SJCRH30 (cell line): ENCODE measurements at places on chromosomes 13 and 19.

- DNase-seq, result peak; percentile 61
- no peaks in the 10 kb centered on the region for H3K4me1 ChIP-seq
These were observed at the start of gene ZSCAN1 for GRCh38 chr19:58033741-58034476. Gene ZSCAN1 (plus strand): TSS chr19:58034025. CDS start chr19:58037837, 3,812 bp downstream.

DNA sequence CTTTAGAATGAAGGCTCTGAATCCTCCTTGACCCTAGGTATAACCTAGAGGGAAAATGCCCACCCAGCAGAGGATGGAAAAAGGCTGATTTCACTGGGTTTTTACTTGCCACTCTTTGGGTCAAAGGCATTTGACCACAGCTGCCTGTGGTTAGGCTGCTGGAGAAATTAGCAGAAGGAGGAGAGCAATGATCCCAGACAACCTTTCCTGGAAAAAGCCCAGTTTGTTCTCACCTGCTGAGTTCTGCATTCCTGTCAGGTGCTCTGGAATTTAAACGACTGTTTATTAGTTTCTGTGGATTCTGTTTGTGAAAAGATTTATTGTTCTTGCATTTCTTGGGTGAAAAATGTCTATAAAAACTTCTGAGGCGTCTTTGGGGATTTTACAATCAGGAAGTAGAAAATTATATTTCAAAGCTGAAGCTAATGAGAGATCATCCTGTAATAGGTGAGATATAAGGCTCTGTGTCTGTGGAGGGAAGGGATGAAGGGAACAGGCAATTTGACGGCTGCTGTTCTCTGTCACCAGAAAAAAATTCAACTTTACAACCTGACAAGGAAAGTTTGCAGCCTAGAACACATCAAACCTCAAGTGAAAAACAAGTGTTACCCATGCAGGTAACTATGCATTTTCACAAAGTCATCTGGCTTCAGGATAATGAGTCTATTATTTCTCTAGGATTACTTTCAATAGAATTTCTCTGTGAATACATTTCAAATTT, 519.7 kb downstream of the DIAPH3 start:
- no peak overlapping the region for H3K4me3 ChIP-seq
- H3K27ac ChIP-seq, result no peak overlapping the region
- no peaks in the 10 kb centered on the region for H3K36me3 ChIP-seq
- peak; percentile 17 for DNase-seq

DNA sequence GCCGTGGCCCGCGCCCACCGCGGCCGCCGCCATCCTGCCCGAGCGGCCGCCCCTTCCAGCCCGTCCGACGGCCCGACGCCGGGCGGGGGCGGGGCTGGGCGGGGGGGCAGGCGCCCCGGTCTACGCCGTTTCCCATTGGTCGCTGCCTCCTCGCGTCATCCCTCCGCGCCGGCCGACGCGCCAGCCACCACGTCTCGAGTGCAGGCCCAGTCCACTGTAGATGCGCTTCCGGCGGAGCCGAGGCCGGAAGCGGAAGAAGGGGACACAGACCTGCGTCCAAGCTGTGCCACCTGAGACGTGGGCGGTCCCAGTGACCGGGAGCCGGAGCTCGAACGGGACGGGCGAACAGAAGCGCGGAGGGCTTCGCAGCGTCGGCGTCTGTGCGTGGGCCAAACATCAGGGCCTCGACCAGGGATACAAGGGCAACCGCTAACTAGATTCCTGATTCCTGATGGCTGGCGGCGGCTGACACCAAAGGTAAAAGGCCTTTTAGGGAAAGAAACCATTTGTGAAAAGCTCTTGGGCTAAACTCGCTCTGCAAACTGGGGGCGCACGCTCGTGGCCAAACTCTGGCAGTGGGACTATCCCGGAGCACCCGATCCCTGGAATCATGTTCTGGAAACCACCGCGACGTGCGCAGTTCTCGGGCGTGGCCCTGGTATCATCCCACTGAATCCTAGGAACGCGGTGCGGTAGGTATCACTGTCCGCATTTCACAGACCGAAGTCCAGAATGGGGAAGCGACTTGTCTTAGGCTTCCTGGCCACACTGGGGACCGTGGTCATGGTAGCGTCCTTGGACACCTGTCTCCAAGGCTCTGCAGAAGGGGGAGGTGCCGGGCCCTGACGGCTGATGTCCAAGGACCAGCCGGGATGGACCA, at the start of gene SLC35E1:
Gene SLC35E1, minus strand, starts transcription at position 84 of the 880 bp plus-strand sequence. Its CDS starts 51 bp downstream, at position 33.
- no peaks in the 10 kb centered on the region for H3K27me3 ChIP-seq
- DNase-seq, result peak; percentile 97
- H3K36me3 ChIP-seq, result peaks cover 22% of the 10 kb centered on the region
- H3K4me1 ChIP-seq, result peaks cover 12% of the 10 kb centered on the region

- no peaks in the 10 kb centered on the region for H3K4me1 ChIP-seq
- no peak for DNase-seq
- H3K27ac ChIP-seq, result no peak overlapping the region
- H3K27me3 ChIP-seq, result no peaks in the 10 kb centered on the region
These were observed 343.1 kb downstream of the TEX29 start for GRCh38 chr13:111663505-111663904.

GRCh38 chr13:29059800-29060199, 239.7 kb downstream of the MTUS2 start:
- no peaks in the 10 kb centered on the region for H3K36me3 ChIP-seq
- H3K4me3 ChIP-seq, result no peak overlapping the region
- H3K4me1 ChIP-seq, result no peaks in the 10 kb centered on the region
- no peak overlapping the region for H3K27ac ChIP-seq
- DNase-seq, result no peak
